Fibroblast of lung (primary cell): ENCODE measurements at places on chromosomes 1 and 21.
A peak's percentile ranks its signal among the peaks of the same experiment; 100 is the strongest.

DNA sequence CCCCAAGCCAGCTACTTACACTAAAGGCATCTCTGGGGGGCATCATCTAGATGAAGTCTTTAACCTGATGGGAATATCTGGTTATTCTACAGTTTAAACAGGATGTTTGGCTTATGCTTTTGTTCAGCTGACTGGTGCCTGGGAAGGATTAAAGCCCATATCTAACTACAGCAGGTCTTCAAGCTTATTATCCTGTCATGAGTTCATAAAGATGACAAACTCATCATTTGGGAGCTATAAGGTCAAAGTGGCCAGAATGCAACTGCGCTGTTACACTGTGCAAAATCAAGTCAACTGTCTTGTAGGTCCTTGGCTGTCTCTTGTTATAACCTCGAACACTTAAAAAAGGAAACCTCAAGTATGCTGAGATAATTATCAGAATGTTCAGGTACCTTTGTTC lies 18.6 kb upstream of the MOB3C start:
- no peak for DNase-seq

GRCh38 chr1:29672416-29673227 lies 436.3 kb downstream of the PTPRU start:
- no peak for DNase-seq

GRCh38 chr1:145706086-145706664 lies 993 bp downstream of the PDZK1 start:
- no peak for DNase-seq

GRCh38 chr1:41322835-41323234 lies 38.4 kb upstream of the FOXO6 start:
- peak; percentile 23 for DNase-seq

- DNase-seq: no peak
Observed at GRCh38 chr1:198295225-198295624, 138.4 kb downstream of the NEK7 start.

DNA sequence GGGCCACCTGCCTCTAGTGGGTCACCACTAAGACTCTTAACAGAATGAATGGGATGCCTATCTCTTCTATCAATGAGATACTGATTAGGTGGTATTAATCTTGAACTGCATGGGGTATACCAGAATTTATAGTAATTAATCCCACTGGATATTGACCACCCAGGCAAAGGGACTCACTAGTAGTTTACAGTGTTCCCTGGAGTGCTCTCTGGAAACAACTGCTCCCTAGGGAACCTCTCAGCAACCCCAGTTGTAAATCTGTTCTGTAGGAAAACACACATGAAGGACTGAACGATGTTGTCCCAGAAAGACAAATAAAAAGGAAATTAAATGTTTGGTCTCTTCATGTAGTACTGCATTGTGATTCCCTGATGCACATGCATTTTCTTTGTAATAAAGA lies 430.5 kb downstream of the HLX start:
- no peak for DNase-seq

GRCh38 chr1:243851257-243851756 lies 1.3 kb upstream of the AKT3 start:
- no peak for DNase-seq

DNA sequence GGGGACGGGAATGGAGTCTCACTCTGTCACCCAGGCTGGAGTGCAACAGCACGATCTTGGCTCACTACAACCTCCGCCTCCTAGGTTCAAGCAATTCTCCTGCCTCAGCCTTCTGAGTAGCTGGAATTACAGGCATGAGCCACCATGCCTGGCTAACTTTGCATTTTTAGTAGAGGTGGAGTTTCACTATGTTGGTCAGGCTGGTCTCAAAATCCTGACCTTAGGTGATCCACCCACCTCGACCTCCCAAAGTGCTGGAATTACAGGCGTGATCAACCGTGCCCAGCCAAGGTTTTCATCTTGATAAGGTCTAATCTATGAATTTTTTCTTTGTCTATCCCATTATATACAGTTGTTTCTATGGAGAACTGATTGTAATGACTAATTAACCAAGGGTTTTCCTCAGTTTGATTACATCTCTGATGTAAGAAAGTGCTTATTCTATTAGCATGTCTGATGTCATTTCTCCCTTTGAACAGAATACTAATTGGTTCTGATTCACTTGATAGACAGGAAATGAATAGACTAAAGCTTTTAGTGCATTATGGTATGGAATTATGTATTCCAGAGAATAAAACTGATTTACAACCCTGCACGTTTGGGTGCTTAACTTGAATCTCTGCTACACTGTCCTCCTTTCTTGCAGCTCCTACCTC lies 11.9 kb downstream of the PACC1 start:
- peak; percentile 2 for DNase-seq

- DNase-seq: no peak
Observed at GRCh38 chr21:35359076-35359475, 310.0 kb upstream of the RUNX1 start.

DNA sequence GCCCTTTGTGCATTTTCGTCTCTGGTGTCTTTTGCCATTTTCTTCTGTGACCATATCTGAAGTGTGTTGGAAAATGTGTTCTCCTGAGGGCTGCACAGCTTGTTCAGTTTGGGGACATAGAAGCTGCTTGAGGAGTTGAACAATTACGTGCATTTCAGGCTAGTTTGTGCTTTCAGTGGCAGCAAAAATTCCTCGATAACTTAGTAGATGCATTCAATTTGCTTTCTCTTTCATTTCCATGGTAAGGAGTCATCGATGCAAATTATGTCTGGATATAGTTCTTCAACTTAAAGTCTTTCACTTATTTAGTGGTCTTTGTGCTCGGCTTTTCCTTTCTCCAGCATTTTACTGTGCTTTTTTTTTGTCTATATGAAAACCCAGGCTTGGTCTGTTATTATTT lies 441.5 kb downstream of the PLA2G4A start:
- DNase-seq: no peak

GRCh38 chr1:33147997-33148314 lies 33.9 kb downstream of the TRIM62 start:
- DNase-seq: peak; percentile 60

DNA sequence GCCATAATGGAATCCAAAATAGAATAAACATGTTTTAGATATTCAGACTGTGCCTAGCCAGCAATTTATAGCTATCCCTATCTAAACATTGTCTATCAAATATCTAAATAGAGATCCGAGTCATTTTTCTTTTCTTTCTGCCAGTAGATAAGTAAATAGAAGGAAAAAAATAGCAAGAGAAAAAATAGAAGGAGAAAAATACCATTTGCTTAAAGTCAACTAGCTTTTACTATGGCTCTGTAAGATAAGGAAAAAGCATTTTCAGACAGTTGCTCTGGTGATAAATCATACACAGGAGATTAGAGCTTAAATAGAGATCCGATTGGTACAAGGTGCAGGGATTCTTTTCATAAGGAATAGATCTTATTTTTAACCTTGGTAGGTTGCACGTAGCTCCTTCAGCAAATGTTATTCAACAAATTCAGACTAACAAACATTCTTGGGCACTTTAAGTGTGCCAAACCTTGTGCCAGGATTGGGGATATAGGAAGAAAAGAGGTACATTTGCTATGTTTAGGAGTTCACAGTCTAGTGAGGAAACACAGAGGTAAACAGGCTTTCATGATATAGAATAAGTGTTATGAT lies 70.1 kb upstream of the CCDC190 start:
- no peak for DNase-seq

DNA sequence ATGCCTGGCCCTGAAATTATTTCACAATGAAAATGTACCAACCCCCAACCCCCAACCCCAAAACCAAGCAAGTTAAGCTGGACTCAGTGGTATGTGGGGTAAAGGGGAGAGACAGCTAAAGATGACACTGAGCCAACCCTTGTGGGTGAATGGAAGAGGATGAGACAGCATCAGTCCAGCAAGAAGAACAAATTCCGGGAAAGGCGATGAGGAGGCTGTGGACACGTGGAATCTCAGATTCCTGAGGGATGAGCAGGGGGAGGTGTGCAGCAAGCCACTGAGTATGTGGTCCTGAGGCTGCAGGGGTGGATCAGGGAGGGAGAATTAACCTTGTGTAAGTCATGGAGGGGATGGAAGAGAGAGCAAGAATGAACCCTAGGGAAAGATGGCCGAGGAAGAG lies 14.4 kb upstream of the ZNF362 start:
- peak; percentile 21 for DNase-seq

DNA sequence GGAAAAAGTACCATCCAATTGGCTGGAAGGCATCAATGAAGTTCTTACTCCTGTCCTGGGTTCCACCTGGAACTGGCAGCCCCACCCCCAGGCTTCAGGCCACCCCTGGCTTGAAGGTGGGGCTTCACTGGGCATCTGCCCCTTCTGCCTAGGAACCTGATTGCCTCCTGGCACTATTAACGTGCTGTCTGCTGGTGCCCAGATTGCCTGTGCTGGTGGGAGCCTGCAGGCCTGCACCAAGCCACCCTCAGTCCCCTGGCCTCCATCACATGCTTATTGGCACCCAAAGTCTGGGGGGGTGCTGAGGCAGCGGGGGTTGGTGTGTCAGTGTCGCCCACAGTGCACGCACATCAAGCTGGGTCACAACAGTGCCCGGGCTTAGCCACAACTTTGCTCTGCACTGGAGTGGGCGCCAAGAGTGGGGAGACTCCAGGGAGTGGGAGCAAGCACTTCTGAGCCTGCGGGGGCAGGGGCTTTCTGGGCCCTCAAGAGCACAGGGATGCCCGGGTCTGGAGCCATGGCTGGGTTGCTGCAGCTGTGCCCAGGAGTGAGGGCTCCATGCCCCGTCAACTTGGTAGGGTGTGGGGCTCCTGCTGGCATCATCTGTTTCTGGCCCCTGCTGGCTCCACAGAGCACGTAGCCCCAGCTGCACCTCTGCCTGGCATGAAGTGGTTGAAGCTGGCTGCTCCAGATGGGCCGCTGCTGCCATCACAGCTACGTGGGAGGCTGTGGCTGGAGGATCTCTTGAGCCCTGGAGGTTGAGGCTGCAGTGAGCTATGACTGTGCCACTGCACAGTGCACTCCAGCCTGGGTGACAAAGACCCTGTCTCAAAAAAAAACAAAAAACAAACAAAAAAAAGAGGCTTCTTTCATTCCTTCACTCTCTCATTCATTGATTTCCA lies 4.1 kb upstream of the LSM10 start:
- DNase-seq: no peak

- no peak for DNase-seq
Observed at GRCh38 chr1:234710381-234710780, 100.4 kb upstream of the IRF2BP2 start.

- peak; percentile 6 for DNase-seq
Observed at GRCh38 chr1:160813215-160813614, 17.2 kb downstream of the LY9 start.

DNA sequence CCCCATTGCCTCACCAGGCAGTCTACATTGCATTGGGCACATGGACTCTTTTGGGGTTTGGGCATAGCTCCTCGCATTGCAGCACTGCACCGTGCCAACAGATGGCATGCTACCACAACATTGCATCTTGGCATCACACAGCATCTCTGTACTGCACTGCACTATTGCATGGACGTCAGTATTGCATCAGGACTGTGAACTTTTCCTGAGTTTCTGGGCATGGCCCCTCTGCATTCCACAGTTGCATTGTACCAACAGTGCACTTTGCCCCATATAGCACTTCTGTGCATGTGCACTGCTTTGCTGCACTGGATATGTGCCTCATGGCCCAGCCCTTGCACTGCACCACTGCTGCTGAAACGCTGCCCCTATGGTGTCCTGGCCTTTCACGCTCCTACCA lies 9.6 kb downstream of the PTPRU start:
- peak; percentile 45 for DNase-seq

- DNase-seq: no peak
Observed at GRCh38 chr1:229190057-229190575, 80.8 kb upstream of the RAB4A start.

DNA sequence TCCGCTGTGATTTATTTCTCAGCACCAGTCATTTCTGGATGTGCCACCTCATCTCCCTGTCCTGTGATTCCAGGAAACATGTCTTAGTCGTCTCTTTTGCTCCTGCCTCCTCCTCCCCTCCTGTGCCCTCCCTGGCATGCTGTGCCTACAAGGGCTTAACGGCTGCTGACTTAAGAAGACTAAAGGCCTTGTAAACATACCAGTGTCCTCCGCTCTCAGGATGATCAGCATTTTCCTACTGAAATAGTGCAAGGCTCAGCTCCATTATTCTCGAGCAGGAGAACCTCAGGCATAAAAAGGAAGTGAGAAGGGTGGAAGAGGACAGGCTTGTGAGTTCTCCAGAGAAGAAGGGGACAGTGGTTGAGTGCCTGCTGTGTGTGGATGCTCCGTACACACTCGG lies 61.6 kb upstream of the RUNX3 start:
- DNase-seq: no peak

DNA sequence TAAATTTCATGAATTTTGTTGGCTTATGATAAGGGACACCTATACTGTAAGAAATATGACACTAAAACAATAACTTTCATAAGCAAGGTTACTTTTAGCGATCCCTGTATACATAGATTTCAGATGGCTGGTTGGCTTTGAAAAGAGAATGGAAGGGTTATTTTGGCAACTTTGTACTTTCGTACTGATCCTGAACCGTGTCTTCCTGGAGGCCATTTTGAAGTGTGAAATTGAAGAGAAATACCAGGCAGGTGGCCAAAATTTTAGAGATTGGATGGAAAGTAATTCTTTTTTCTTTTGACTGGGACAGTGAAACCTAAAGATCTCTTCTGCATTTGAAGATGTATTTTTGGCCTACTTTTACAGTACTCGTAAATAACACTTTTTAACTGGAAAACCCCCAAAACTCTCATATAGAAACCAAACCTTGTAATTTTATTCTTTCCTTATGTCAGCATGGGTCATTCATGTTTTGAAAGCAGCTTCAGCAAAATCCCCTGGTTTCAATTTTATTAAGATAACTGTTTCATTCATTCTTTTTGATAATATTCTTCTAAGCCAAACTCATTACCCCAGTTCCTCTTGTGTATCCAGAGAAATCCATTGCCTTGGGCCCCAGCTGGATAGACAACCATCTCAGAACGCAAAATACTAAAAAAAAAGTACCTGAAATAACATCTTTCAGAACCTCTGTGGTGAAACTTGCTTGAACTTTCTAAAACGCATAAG lies 38.4 kb upstream of the ZNF281 start:
- no peak for DNase-seq

GRCh38 chr1:46405724-46406123 lies 11.6 kb downstream of the FAAH start:
- DNase-seq: no peak

DNA sequence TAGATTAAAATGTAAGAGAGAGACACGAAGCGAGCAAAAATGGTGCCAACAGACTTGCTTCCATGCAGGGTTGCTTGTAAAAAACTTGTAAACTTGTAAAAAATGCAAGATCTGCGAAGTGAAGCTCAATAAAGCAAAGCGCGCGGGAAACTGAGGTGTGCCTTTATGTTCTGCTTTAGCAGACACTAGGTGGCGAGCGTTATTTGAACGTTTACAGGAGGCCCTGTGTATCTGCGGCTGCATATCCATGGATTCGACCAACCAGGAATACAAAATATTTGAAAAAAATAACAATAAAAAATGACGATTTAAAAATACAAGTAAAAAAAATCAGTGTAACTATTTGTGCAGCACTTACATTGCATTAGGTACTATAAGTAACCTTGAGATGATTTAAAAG lies 1.5 kb downstream of the UBE2G2 start:
- peak; percentile 61 for DNase-seq

DNA sequence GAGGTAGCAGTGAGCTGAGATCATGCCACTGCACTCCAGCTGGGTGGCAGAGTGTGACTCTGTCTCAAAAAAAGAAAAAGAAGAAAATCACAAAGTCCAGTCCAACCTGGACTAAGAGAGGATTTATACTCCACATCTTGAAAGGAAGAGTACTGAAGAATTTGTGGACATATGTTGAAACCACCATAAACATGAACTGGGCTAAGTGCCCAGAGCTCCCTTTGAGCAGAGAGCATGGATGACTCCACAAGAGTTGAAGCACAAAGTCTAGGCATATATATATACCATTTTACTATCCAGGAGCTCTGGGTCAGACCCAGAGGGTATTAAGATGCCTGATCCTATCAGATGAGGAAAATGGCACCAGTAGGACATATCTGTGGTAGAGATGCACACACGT lies 86.6 kb downstream of the OMA1 start:
- peak; percentile 16 for DNase-seq
